Activated naive CD4-positive, alpha-beta T cell (primary cell): ENCODE measurements at places on chromosomes 6 and 20.

DNA sequence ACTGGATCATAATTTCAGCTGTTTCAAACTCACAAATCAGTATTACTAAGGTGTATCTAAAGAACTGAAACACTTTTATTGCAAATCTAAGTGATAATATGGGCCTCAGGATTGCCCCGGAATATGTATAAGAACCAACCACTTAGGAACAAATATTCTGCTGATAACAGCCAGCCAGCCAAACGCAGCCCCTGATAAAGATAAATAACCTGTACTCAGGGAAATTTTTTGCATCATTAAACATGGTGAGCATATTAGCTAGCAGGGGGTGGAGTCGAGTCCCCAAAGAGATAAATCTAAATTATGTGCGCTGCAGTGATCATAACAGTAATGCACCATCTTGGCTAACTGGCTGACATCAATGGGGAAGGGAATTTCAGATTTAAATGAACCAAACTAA lies 410.2 kb upstream of the MAP3K7 start:
- no peak for DNase-seq

DNA sequence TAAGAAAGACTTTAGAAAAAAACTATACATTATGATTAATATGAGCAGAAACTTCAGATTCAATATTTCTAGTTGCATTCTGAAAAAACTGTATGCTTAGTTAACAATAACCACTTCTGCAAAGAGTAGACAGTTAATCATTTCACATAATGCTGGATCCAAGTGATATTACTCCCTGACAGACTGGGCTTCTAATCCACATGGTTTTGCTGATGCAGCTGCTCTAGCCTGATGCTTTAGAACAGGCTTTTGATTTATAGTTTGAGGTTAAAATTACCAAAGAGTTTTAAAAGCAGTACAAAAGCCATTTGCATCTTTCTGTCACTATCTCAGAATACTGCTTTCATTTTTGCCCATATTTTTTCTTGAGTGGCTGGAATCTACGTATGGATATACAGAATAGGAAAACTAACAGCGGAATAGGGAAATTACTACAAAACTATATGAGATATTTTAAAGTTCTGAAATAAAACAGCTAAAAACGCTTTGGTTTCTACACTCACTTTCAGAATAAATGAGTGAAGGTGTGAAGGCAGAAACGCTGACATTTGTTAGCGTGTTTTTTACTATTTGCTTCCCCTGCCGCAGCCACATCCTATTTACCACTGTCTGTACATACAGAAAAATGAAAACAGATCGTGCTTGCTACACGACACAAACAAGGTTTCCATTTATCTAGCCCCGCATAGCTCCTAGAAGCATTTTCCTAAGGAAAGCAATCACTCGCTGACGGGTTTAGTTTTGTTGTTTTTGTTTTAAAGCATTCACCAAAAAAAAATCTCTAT lies 61.7 kb downstream of the METTL24 start:
- no peak for DNase-seq

GRCh38 chr6:13048113-13048512 lies 280.2 kb downstream of the TBC1D7 start:
- DNase-seq = no peak

- no peak for DNase-seq
Observed at GRCh38 chr6:1767481-1768246, 157.9 kb downstream of the FOXC1 start.

DNA sequence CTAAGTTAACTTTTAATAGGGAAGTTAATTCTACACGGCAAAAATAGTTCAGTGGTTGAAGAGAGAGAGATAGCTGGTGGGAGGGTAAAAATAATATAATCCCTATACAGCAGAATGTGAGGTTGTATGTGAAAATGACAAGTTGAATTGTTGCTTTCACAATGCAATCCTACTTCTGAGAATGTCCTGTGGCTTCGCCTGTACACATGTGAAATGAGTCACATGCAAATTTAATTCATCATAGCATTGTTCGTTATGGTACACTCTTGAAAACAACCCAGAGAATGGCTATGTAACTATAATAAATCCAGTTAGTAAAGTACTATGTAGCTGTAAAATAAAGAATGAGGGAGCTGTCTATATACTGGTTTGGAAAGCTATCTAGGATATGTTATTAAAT lies 46.0 kb upstream of the HINT3 start:
- no peak for DNase-seq

DNA sequence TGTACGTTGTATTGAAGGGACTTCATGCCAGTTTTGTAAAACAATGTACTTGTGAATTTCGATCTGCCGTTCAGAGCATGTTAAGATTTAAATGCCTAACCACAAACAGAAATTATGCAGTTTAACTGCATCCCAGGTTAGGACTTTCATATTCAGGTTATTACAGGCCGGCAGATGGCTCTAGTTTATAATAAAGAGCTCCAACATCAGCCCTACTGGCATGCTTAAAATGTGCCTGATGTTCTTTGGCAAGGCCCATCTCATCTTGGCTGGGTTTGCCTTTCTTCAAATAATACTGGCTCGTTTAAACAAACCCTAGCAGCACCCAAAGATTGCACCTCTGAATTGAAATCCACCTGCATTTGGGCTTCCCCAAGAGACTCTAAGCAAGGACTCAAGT lies 169.3 kb upstream of the RIN2 start:
- DNase-seq = no peak

- no peak for DNase-seq
Observed at GRCh38 chr6:20640181-20640580, 105.9 kb downstream of the CDKAL1 start.
